ENCODE measurements at places on chromosomes 12 and 14. TPM values are rescaled to one million over a fixed set of nuclear protein-coding genes. Genes with fewer than 3 reads are reported as not detected.

DNA sequence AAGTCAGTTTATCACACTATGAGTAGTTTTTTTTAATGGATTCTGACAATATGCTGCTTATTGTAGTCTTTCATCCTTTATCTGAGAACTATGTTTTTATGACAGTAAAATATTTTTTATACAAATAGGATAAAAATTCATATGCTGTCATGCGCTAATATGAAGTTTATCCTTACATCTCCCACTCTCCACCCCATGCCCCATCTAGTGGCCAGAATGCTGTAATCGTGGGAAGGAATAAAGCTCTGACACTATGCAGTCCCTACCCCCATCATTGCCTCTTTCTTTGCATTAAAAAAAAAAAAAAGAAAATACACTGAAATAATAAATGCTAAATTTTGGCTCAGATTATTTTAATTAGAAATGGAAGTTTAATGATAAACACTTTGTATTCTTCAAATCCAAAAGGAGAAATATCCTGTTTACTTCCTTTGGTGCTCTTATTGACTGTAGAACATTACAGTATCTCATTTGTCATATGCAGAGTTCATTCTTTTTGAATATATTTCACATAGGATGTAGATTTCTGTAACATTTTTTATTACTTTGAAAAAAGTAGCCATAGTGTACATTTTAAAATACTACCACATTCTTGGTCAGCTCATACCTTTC is 145.9 kb upstream of the SLCO1C1 start:
- peak overlapping the region; percentile 60 for H3K27ac ChIP-seq
- no peaks in the 10 kb centered on the region for H3K27me3 ChIP-seq
- H3K4me1 ChIP-seq: peaks cover 61% of the 10 kb centered on the region
- H3K4me3 ChIP-seq: no peak overlapping the region
- DNase-seq: no peak

DNA sequence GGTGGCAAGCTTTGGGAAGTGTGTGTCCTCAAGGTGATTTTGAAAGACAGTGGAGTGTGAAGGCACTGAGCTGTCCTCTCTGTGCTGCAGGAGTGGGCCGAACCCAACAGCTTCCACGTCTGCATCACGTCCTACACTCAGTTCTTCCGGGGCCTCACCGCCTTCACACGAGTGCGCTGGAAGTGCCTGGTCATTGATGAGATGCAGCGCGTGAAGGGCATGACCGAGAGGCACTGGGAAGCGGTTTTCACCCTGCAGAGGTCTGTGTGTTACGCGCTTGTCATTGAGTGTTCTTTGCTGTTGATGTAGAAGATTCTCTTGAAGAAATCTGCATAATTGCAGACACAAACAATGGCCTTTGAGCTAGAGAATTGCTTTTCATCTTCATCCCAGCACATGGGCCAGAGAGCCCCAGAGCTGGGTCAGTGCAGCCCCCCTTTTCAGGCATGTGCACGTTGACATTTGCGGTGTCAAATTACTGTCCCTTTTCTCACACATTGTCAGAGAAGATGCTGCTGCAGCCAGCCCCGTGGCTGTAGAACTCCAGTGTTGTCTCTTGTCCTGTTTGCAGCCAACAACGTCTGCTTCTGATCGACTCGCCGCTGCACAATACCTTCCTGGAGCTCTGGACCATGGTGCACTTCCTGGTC is 63.3 kb downstream of the EP400 start:
- no peak overlapping the region for H3K4me3 ChIP-seq
- peaks cover 89% of the 10 kb centered on the region for H3K36me3 ChIP-seq
- no peak for DNase-seq
- no peaks in the 10 kb centered on the region for H3K4me1 ChIP-seq
- H3K27me3 ChIP-seq: no peaks in the 10 kb centered on the region

DNA sequence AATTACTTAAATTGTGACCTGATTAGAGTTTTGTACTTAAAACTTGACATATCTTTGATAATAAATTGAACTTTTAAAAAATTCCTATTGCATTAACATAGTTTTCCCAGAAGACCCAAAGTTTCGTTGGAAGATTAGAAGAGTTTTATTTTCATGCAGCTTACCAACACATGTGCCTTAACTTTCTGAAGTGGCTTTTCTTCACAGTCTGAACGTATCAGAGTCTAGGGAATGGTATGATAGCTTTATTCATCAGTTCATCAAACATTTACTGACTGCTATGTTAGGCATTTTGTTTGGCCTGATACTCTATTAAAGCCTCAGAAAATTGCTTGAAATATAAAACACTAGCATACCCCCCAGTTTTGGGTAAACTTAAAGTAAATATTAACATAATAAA is 65.2 kb downstream of the MARK3 start:
- peak overlapping the region; percentile 20 for H3K27ac ChIP-seq
- H3K4me3 ChIP-seq: no peak overlapping the region
- peaks cover 61% of the 10 kb centered on the region for H3K4me1 ChIP-seq
- H3K27me3 ChIP-seq: no peaks in the 10 kb centered on the region

- H3K27me3 ChIP-seq: no peaks in the 10 kb centered on the region
- peaks cover 97% of the 10 kb centered on the region for H3K4me1 ChIP-seq
- no peak overlapping the region for H3K27ac ChIP-seq
- no peaks in the 10 kb centered on the region for H3K36me3 ChIP-seq
Measured at GRCh38 chr12:793037-793436, 40.7 kb downstream of the WNK1 start.

KRT75 gene
- not detected for total RNA-seq

DNA sequence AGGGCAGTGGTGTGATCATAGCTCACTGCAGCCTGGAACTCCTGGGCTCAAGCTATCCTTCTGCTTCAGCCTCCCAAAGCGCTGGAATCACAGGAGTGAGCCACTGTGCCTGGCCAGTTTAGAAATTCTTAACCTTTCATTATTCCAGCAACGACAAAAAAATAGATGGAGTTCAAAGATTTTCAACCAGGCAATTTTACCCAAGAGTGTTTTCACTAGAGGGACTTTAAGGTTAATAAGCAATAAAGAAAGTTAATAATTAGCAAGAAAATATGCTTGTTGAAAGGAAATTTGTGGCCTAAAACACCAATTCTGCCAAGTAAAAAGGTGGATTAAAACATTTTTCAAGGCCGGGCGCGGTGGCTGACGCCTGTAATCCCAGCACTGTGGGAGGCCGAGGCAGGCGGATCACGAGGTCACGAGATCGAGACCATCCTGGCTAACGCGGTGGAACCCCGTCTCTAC is 14.8 kb downstream of the CDKL1 start:
- H3K27me3 ChIP-seq: no peaks in the 10 kb centered on the region
- no peak overlapping the region for H3K4me3 ChIP-seq
- no peak overlapping the region for H3K27ac ChIP-seq
- no peak for DNase-seq
- no peaks in the 10 kb centered on the region for H3K4me1 ChIP-seq

- H3K4me1 ChIP-seq: peaks cover 69% of the 10 kb centered on the region
- H3K4me3 ChIP-seq: peak overlapping the region; percentile 10
- peak overlapping the region; percentile 43 for H3K27ac ChIP-seq
- peaks cover 82% of the 10 kb centered on the region for H3K36me3 ChIP-seq
- no peak for DNase-seq
Measured at GRCh38 chr12:114676142-114676741, 7.7 kb downstream of the TBX3 start.

DHRS2 gene
- total RNA-seq: not detected

TTC7B gene
- 55.5 TPM for total RNA-seq

Measured in left ventricle myocardium inferior (tissue), 1 donor.